ENCODE measurements at places on chromosomes 6 and 20. TPM values are rescaled to one million over a fixed set of nuclear protein-coding genes. Genes with fewer than 3 reads are reported as not detected.

Gene HDGFL1
- total RNA-seq = not detected

DNA sequence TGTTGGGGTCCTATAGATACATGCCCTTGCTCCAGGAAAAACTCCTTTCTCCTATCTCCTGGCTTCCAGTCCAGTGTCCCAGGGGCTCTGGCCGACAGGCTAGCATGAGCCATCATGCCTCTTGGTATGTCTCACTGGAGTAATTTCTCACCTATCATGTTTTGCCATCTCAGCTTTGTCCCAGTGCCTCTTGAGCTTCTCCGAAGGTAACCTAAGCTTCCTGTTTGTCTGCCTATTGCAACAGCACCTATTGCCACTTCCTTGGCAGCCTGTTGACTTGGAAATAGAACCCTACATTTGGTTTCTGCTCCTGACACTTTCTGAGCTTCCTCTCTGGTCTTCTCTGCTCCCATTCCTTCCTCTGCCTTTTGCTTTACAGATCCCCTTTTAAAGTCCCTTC lies 197.7 kb downstream of the KCNQ5 start:
- no peak overlapping the region for H3K4me3 ChIP-seq
- peak; percentile 21 for DNase-seq
- peaks cover 68% of the 10 kb centered on the region for H3K4me1 ChIP-seq
- H3K27ac ChIP-seq = peak overlapping the region; percentile 89
- H3K27me3 ChIP-seq = no peaks in the 10 kb centered on the region

DNA sequence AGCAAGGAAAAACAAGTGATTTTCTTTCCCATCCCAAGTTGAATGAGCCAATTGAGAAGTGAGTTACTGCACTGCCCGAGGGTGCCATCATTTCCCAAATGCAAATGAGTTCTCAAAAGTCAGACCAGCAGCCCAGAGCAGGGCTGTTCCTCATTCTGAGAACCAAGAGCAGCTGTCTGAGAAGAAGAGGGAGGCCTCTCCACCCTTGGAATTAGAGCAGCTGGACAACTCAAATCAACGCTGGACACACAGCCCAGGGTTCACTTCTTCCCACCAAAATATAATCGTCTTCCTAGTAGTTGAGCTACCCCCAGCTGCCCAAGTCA lies 4.6 kb upstream of the PREX1 start:
- no peak overlapping the region for H3K4me3 ChIP-seq
- no peak overlapping the region for H3K27ac ChIP-seq
- no peaks in the 10 kb centered on the region for H3K36me3 ChIP-seq
- H3K27me3 ChIP-seq = no peaks in the 10 kb centered on the region

DNA sequence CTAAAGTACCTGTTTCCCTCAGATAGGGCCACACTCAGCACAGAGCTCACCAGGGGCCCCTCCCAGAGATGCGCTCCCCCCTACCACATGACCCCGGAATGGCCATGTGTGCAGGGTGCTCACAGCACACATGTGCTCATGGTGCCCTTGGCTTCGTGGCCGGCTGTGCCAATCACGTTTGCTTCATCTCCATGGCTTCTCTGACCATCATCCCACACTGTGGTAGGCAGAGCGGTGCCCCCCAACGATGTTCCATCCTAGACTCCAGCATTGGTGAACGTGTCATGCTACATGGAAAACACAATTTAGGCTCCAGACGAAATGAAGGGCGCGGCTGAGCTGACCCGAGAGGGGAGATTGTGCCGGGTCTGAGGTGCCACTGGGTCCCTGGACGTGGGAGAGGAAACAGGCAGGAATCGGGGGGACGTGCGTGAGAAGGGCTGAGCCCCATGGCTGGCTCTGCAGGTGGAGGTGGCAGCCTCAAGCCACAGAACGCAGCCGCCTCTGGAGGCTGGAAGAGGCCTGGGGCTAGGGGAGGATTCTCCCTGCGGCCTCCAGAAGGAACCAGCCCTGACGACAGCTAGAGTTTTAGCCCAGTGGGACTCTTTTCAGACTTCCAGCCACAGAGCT lies 126.5 kb downstream of the DLL1 start:
- H3K27ac ChIP-seq = peak overlapping the region; percentile 23
- peak; percentile 24 for DNase-seq
- no peaks in the 10 kb centered on the region for H3K27me3 ChIP-seq
- H3K4me3 ChIP-seq = no peak overlapping the region

- peak overlapping the region; percentile 64 for H3K27ac ChIP-seq
- H3K4me1 ChIP-seq = peaks cover 13% of the 10 kb centered on the region
- no peaks in the 10 kb centered on the region for H3K36me3 ChIP-seq
- peak; percentile 63 for DNase-seq
Measured at GRCh38 chr6:5132731-5133130, 47.6 kb downstream of the PPP1R3G start.

- H3K4me3 ChIP-seq = no peak overlapping the region
- H3K36me3 ChIP-seq = no peaks in the 10 kb centered on the region
- H3K27ac ChIP-seq = no peak overlapping the region
- H3K27me3 ChIP-seq = no peaks in the 10 kb centered on the region
- no peaks in the 10 kb centered on the region for H3K4me1 ChIP-seq
Measured at GRCh38 chr6:133610971-133611370, 277.9 kb upstream of the TCF21 start.

- H3K27ac ChIP-seq = peak overlapping the region; percentile 92
- peak overlapping the region; percentile 77 for H3K4me3 ChIP-seq
- peaks cover 81% of the 10 kb centered on the region for H3K4me1 ChIP-seq
Measured at GRCh38 chr20:57396984-57397692, 5.9 kb downstream of the RBM38 start.

Gene PBOV1
- not detected for total RNA-seq

Gene C6orf58
- not detected for total RNA-seq

DNA sequence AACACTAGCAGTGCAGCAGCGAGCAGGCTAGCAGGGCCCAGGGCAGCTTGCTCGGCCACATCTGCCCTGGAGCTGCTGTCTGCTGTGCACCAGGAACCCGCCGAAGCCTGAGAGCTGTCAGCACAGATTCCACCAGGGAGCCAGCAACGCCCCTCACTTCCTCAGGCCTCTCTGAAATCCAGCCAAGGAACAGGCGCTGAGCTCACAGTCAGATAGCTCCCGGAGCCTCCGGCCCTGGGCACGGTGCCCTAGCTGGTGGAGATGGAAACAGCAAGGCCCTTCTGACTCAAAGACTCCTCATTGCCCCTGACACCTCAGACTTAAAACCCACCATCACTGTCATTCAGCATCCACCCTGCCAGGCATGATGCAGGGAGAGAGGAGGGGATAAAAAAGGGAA lies 839.4 kb downstream of the MAFB start:
- DNase-seq = peak; percentile 86
- H3K4me3 ChIP-seq = no peak overlapping the region
- no peaks in the 10 kb centered on the region for H3K27me3 ChIP-seq
- H3K4me1 ChIP-seq = peaks cover 11% of the 10 kb centered on the region
- H3K27ac ChIP-seq = no peak overlapping the region

Gene NKAPL
- total RNA-seq = 5.4 TPM

Gene MDFI
- total RNA-seq = 1.3 TPM

DNA sequence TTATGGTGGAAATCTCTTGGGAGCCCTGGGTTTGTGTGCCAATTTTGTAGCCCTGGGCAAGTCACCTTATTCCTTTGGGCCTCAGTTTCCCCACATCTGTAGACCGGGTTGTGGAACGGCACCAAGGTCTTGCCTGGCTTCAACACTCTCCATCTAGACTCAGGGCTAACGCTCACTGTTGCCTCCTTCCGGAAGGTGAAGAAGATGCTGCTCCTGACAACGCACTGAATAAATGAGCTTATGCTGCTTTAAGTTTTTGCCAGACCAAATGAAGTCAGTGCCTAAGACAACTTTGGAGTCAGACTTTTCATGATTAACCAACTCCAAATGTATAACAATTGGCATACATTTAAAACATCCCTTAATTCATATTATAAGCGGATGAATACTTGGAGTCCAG lies 53.1 kb downstream of the PSMG4 start:
- H3K36me3 ChIP-seq = no peaks in the 10 kb centered on the region
- H3K4me3 ChIP-seq = no peak overlapping the region
- no peak overlapping the region for H3K27ac ChIP-seq
- H3K27me3 ChIP-seq = no peaks in the 10 kb centered on the region

DNA sequence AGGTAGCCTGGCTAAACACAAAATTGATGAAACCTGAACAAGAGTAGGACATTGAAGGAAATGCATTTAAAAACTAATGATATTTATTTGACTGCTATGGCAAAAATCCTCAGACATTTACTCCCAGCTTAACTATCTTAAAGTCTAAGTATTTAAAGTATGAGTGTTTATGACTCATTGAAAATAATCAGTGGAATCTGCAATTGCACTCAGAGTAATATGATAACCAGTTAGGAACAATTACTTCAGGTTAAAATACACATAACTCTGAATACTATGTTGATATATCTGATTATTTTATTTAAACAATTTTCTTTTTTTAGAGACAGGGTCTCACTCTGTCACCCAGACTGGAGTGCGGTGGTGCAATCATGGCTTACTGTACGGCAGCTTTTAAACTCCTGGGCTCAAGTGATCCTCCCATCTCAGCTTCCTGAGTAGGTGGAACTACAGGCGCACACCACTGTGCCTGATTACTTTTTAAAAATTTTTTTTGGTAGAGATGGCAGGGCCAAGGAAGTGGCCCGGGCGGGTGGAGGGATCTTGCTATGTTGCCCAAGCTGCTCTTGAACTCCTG lies 43.9 kb downstream of the FILIP1 start:
- H3K27ac ChIP-seq = no peak overlapping the region
- H3K4me3 ChIP-seq = no peak overlapping the region

Gene ZC2HC1B
- total RNA-seq = not detected

Measured in psoas muscle (tissue), 8 donors.